ENCODE measurements at places on chromosomes 13 and 19. TPM values are rescaled to one million over a fixed set of nuclear protein-coding genes. Genes with fewer than 3 reads are reported as not detected.

PGLYRP2 gene
- not detected for polyA plus RNA-seq

PSG6 gene
- polyA plus RNA-seq: not detected

RRAS gene
- 18.4 TPM for polyA plus RNA-seq

SPART gene
- 17.9 TPM for polyA plus RNA-seq

All from IgD-negative memory B cell (primary cell).